Activated CD4-positive, alpha-beta T cell treated with anti-CD3 and anti-CD28 coated beads, Interleukin-2, amount 10 ng/mL, durations not matched to agents 24 days and 14 days (primary cell): ENCODE measurements at places on chromosomes 7 and 10.

- DNase-seq: no peak
Observed at GRCh38 chr7:13034693-13035092, 347.3 kb downstream of the ARL4A start.

DNA sequence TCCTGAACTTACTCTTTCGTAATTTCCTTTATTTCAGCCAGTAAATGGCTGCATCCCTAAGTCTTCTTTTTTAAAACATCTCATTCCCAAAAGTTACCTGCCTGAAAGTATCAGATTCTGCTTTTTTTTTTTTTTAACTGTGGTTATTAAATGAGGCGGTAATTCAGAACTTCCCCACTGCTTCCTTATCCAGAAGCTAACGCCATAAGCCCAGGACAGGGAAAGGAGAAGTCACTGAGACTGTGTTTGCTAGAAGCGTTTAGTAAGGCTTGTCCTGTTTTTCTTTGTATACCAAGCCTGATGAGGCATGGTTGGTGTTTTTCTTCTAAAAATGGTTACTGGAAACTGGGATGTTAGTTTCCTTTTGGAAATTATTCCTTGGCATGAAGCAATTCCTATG, 197.8 kb downstream of the CELF2 start:
- DNase-seq: no peak

DNA sequence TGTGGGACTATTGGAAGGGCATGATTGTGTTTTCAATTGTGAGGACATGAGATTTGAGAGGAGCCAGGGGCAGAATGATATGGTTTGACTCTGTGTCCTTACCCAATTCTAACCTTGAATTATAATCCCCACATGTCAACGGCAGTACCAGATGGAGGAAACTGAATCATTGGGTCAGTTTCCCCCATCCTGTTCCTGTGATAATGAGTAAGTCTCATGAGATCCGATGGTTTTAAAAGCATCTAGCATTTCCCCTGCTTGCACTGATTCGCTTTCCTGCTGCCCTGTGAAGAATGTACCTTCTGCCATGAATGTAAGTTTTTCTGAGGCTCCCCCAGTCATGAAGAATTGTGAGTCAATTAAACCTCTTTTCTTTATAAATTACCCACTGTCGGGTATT, 1367.1 kb downstream of the XPNPEP1 start:
- no peak for DNase-seq

- DNase-seq: no peak
Observed at GRCh38 chr7:98228801-98229200, 17.6 kb downstream of the BHLHA15 start.

- no peak for DNase-seq
Observed at GRCh38 chr7:2864204-2864985, 20.3 kb upstream of the GNA12 start.

GRCh38 chr7:74455928-74456327, 2.2 kb downstream of the GTF2IRD1 start:
- DNase-seq: no peak

DNA sequence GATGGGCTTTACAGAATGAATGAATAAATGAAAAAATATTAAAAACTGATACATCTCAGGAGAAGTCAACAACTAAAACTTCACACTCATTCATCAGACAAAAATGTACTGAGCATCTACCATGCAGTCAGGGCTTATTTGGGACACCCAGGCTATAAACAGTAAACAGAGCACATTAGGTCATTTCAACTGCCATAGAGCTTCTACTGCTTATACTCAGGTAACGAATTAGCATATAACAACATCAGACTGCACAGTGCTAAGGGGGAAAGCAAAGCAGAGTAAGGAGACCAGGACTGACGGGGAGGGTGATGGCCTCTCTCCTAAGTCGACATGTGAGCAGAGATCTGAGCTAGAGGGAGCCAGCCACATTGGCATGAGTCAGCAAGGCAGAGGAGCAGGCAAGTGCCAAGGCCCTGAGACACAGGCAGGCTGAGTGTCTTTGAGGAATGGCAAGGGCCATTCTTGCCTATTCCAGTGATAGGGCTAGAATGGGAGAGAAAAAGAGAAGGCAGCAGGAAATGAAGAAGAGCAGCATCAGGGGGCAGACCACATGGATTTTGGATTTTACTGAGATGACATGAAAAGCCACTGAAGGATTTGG, 528.9 kb downstream of the PARD3 start:
- DNase-seq: no peak

GRCh38 chr7:128841171-128841690, 11.0 kb downstream of the FLNC start:
- no peak for DNase-seq
